Glutamatergic neuron (in vitro differentiated cells): ENCODE measurements at places on chromosomes 3 and 15. TPM values are rescaled to one million over a fixed set of nuclear protein-coding genes. Genes with fewer than 3 reads are reported as not detected.

DNA sequence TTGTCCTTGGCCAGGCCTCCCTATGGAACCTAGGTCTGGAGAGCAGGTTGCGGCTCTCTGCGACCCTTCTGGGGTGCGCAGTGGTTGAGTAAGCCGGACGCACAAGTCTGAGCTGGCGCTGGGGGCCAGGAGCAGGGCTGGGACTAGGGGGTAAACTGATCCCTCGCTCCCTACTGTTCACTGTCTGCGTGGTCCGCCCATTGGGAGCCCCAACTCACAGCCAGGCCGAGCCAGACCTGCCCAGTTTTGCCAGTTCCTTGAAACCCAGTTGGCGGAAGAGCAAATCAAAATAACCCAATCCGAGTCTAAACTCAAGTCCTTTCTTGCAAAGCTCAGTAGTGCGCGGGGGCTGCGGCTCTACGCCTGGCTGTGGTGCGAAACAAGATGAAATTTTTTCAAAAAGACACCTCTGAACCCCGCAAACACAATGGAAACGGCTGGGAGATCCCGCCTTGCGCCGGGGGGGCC, 17.5 kb downstream of the RGMA start:
- no peak for DNase-seq

Gene TRIM42
- total RNA-seq, result not detected

Gene TGM5
- total RNA-seq, result not detected

DNA sequence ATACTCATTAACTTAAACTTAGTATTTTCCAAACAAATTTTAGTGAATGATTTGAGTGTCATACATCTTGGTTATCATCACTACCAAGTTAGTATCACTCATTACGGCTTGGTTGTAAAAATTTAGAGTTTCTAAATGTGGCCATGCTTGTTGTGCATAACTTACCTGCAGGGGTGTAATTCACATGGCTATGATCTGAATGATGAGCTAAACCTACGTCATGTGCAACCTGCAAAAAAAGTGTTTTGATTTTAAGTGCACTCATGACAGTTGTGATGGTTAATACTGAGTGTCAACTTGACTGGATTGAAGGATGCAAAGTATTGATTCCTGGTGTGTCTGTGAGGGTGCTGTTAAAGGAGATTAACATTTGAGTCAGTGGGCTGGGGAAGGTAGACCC, 17.6 kb upstream of the CLDN16 start:
- DNase-seq, result no peak
